ENCODE measurements at places on chromosomes 2 and 18. TPM values are rescaled to one million over a fixed set of nuclear protein-coding genes. Genes with fewer than 3 reads are reported as not detected.

Gene CFAP221
- total RNA-seq: not detected

Gene ZNF804A
- not detected for total RNA-seq

Gene IL1RL1
- total RNA-seq: 1.1 TPM

Gene FAP
- not detected for total RNA-seq

Gene IRS1
- 13.8 TPM for total RNA-seq

Gene GPR45
- total RNA-seq: not detected

Gene FKBP1B
- 9.2 TPM for total RNA-seq

Gene RBFA
- total RNA-seq: 30.4 TPM

Gene SDC1
- 223 TPM for total RNA-seq

Gene POTEE
- total RNA-seq: 0.06 TPM

Gene DOK1
- total RNA-seq: 6.3 TPM

Gene SH3RF3
- 0.39 TPM for total RNA-seq

Gene FBXO15
- 1.6 TPM for total RNA-seq

Gene L3MBTL4
- total RNA-seq: not detected

Gene CNPPD1
- total RNA-seq: 40.0 TPM

Gene TBR1
- 0.09 TPM for total RNA-seq

Gene MDH1B
- total RNA-seq: 1.2 TPM

Gene PPP4R3B
- total RNA-seq: 32.3 TPM

Gene ABHD1
- total RNA-seq: 1.3 TPM

Gene ANKRD30BL
- not detected for total RNA-seq

Gene HYCC2
- total RNA-seq: 3.5 TPM

Gene DHRS9
- total RNA-seq: 3.1 TPM

Data from A549 treated with RU486 at 1 μM for 4 hours (cell line).